ENCODE measurements at places on chromosomes 11 and 22.

DNA sequence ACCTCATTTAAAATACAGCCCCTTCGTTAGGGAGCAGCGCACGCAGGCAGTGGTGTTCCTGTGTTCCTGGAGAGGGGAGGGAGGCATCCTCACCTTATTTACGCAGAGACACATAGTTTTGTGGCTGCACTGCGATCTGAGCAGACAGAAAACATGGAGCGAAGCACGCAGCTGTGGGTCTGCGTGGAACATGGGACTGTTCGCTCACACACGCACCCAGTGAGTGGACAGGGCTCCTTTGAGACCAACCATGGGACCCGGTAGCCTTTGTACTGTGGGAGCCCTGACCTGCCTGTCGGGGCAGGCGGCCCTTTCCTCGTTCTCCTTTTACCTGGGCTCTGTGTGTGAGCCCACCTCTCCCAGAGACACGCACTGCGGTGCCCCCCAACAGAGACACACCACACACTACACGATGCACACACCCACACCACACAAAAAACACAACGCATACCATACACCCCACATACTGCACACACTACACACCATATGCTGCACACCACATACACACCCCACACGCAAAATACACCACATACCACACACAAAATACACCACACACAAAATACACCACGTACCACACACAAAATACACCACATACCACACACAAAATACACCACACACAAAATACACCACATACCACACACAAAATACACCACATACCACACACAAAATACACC lies 1245.7 kb downstream of the BRD1 start:
- no peak for DNase-seq

GRCh38 chr11:67534070-67534679 lies 10.9 kb upstream of the CABP2 start:
- DNase-seq = no peak

- no peak for DNase-seq
These were observed 130.8 kb downstream of the GRIK4 start for GRCh38 chr11:120642196-120642894.

DNA sequence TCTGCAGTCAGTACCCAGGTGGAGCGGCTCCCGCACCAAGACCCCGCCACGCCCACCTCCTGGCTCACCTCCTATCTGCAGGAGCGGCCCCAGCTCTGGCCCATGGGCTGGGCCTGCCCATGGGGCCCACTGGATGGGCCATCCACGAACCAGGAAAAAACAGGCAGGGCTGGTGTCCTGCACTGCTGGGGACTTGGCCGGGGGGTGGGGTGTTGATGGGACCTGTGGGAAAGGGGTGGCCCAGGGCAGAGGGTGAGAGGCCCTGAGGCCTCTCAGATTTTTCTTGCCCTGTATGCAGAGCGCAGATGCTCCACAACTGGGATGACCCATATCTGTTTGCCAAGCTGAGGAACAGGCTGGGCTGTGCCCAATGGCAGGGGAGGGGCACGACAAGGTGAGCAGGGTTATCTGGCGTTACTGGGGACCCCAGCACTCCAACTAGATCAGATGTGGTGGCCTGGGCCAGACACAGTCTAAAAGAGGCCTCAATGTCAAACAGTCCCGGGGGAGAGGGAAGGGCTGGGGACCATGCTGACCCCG lies 2.7 kb upstream of the PIM3 start:
- DNase-seq = no peak

DNA sequence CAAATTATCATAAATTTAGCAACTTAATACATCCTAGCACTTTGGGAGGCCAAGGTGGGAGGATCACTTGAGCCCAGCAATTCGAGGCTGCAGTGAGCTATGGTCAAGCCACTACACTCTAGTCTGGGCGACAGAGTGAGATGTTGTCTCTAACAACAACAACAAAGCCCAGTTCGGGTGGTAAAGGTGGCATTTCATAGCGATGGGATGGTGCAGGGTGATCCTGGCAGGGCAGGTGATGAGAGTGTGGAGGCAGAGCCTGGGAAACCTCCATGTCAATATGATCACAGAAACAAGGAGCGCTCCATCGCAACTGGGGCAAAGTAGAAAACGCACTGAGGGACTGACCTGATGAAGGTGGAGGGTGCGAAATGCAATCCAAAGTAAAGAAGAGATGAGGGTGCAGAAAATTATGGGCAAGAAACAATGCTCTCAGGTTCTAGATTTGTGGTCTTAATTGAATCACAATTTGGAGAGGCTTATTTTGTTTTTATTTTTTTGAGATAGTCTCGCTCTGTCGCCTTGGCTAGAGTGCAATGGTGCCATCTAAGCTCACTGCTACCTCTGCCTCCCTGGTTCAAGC lies 32.8 kb upstream of the CLDN5 start:
- DNase-seq = no peak

- DNase-seq = no peak
These were observed 11.4 kb downstream of the MOGAT2 start for GRCh38 chr11:75728992-75729391.
